Stimulated activated CD4-positive, alpha-beta T cell treated with anti-CD3 and anti-CD28 coated beads, Interleukin-4, amount 100 ng/mL, for 24 hours (primary cell): ENCODE measurements at places on chromosomes 5 and 9.

DNA sequence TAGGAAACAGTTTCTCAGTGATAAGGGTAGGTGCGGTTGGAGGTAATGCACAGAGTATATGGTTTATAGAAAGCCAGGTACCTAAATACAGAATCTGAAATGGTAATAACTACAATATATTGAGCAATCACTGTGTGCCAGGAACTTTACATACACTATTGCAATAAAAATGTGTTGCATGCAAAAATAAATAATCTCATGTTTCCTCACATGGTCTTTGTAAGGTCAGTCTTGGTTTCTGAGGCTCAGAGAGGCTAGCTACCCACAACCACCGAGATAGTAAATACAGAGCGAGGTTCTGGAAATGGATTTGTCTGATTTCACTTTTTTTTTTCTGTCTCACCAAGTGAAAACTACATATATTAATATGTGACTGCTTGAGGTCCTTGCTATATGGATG is 128.9 kb downstream of the CAMK4 start:
- no peak for DNase-seq

DNA sequence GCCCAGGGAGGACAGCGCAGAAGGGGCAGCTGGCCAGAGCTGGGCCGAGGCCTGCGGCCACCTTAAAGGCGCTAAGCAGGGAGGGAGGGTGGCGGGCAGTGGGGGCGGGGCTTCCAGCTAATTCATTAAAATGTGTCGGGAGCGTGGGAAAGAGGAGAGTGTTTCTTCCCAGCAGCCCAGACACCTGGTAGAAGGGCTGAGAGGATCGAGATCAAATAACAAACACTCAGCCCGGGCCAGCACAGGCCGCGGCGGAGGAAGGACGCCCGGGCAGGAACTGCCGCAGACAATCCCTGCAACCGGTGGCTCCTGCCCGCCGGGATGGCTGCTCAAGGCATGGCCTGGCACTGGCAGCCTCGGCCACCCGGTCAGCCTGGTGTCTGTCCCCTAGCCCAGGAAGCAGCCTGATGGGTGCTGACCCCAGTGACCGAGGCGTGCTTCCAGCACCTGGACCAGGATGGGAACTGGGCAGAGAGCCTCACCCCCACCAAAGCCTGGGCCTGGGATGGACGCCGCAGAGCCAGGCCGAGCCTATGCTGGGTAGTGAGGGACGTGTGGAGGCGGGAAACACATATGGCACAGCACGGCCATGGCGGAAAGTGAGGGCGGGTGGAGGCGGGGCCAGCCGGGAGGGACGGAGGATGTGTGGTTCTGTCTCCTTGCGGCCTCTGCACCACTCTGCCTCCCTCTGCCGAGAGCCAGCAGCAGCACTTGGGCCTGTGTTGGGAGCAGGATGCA is 3.2 kb upstream of the NRARP start:
- peak; percentile 58 for DNase-seq

DNA sequence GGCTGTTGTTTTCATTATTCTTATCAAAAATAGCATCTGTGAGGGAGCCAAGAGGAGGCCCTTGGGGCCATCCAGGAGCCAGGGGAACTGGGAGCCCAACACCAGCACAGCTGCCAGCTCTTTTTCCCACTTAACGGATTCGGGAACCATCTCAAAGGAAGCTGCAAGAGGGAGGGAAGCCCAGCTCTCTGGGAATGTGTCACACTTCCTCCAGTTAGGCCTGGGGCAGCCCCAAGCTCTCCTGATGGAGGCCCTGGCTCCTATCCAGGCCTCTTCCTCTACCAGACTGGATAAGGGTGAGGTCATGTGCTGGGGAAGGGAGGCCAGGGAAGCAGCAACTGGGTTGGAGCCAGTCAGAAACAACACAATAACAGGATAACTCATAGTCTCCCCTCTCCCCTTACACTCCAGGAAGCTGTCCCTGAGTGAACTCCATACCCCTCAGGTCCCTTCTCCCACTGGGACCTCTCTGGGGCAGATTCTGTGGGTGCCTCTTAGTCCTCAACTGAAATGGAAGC is 12.7 kb downstream of the CSF2 start:
- no peak for DNase-seq

DNA sequence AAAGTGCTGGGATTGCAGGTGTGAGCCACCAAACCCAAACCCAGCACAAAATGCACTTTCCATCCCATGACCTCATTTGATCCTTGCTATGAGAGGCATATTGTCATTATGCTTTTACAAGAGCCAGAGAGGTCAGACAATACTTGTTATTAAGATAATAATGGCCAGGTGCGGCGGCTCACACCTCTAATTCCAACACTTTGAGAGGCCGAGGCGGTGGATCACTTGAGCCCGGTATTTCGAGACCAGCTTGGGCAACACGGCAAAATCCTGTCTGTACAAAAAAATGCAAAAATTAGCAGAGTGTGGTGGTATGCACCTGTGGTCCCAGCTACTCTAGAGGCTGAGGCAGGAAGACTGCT is 55.9 kb upstream of the IL17B start:
- DNase-seq, result no peak

DNA sequence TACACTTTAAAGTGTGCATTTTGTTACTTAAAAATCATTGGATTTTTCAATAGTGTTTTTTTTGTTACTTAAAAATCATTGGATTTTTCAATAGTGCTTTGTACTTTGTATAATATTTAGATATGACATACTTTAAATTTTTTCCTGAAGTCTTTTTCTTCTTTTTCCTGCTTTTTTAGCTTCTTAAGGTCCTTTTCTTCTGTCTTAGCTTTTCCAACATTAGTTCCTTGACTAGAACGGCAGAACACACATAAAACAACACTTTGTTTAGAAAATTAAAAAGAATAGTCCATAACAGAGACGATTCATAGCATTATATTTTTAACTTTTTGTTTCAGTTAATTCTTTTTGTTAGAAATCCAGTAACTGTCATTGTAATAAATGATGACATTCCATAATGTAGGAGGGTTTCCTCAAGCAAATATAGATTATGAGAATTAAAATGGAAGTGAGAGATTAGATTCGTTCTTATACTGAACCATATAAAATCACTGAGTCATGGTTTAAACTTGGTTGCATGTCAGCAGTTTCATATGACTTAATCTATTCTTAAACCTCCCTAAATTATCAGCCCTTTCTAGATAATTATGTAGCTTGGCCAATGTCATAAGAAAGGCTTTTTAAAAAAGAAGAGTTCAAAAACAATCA is 45.3 kb upstream of the RICTOR start:
- DNase-seq, result no peak

DNA sequence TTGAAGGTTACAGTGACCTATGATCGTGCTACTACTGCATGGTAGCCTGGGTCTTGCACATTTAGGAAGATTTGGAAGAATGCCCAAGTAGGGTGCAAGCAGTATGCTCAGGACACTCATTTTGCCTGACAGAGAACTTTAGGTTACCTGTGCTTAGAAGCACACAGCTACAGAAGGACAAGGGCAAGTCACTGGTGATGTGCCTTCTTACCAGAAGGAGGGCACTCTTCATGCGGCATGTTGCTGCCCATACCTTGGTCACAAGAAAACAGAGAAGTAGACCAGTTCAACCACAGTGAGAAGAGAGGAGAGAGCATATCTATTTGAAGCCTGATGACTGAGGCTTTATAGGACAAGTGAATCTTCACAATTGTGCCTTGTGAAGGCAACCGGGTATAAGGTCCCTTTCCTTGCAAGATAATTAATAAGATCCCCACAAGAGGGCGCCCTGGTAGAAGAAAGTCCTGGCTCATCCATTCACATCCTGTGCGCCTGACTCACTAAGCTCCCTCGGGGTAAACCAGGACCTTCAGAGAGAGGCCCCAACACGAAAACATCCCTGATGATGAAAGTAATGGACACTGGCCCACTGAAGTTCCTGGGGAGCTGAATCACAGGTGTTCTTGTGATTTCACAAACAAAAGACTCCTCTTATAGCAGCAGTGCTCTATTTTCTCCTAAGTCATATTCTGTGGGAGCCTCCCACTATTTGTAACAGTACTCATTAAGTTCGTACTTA is 38.1 kb upstream of the STARD4 start:
- DNase-seq, result peak; percentile 81

- DNase-seq, result no peak
Observed at GRCh38 chr9:20650750-20651299, 28.5 kb upstream of the MLLT3 start.
